ENCODE measurements at places on chromosomes 1 and 21. TPM values are rescaled to one million over a fixed set of nuclear protein-coding genes. Genes with fewer than 3 reads are reported as not detected.
A peak's percentile ranks its signal among the peaks of the same experiment; 100 is the strongest.

DNA sequence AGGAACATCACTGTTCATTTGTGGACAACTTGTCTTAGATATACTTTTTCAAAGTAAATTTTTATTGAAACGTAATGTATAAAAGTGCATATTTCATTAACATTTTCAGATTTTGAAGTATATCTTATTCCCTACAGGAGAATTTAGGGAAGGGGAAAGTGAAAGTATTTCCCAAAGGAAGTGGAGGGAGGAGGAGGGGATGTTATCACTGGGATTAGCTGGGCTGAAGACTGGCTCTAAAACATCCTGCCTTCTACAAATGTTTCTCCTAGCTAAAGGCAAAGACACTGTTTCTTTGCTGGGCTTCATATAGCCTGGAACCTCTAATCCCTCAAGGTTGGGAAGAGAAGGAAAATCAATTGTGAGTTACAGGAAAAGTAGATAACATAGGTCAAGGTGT lies 7.1 kb upstream of the ZNF697 start:
- DNase-seq: no peak

DNA sequence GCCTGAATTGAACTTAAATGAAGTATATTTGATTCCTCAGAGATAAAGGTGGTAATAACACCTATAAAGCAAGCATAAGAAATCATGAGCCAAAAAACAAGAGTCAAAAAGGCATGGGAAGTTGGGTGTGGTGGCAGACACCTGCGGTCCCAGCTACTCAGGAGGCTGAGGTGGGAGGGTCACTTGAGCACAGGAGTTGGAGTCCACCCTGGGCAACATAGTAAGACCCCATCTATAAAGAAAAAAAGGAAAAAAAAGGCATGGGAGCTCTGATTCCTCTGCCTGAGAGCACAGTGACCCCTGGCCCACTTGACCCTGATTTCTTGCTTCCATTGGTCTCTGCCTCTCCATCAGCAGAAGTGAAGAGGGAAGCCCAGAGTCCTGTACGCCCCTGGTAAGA lies 40.3 kb downstream of the MT1HL1 start:
- no peak for DNase-seq

DNA sequence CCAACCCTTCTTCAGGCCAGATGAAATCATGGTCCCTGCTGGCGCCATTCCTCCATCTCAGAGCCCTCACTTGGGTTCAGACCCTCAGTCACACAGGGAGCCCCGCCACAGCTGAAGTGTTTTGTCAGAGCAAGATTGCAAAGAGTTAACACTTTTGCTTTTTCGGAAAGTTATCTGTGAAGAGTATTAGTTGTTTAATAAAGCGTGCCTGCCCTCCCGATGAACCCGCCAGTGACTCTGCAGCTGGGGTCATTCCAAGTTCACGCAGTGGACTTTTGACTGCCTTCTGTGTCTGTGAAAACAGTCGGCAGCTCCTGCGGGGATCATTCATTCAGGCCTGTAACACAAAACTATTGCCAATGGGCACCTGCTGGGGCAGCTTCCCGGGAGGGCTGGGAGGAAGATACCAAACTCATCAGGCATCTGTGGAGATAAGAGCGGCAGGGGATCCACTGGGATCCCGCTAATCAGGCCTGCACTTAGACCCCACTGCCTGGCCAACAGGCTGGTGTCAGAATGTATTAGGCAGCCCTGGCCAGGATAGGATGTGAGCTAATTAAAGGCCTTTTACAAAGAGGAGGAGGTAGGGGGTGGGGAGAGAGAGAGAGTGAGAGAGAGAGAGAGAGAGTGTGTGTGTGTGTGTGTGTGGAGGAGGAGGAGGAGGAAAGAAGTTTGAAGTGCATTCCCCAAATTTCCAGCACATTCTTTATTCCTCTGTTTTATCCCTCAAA lies 184.5 kb downstream of the DHRS3 start:
- DNase-seq: peak; percentile 13

The ACTA1 gene
- not detected for total RNA-seq

DNA sequence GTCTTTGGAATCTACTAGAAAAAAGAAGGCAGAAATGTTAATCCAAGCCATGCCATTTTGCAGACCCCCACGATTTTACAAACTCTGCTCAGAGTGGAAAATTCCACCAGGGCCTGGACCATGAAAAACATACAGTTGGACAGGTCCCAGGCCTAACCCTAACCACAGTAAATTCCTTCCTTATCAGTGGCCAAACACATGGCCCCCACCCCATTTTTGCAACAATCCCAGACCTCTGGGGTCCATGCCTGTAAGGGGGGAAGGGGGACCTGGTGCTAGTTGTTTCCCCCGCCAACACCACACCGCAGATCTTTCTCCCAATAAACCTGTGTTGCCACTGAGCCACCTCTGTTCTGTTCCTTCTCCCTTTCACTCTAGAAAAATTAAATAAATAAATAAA lies 1352.7 kb downstream of the AMY1C start:
- DNase-seq: no peak

The KLHL20 gene
- 22.9 TPM for total RNA-seq

The LAPTM5 gene
- not detected for total RNA-seq

DNA sequence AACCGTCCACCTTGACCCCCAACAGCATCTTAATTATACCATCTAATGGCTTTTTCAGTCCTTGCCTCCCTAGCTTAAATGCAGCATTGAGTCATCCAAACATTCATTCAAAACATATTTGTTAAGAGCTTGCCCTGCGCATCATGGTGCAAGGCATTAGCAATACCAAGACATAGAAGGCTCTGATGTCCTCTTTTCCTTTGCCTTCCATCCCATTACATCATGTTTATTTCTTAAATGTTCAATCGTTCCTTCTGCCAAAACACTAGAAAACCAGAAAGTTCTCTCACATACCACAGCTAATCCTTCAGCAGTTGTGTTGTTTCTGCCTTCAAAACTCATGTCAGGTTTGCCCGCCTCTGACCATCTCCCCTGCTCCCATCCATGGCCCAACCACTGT lies 29.8 kb upstream of the VTCN1 start:
- DNase-seq: no peak

The LCE6A gene
- not detected for total RNA-seq

DNA sequence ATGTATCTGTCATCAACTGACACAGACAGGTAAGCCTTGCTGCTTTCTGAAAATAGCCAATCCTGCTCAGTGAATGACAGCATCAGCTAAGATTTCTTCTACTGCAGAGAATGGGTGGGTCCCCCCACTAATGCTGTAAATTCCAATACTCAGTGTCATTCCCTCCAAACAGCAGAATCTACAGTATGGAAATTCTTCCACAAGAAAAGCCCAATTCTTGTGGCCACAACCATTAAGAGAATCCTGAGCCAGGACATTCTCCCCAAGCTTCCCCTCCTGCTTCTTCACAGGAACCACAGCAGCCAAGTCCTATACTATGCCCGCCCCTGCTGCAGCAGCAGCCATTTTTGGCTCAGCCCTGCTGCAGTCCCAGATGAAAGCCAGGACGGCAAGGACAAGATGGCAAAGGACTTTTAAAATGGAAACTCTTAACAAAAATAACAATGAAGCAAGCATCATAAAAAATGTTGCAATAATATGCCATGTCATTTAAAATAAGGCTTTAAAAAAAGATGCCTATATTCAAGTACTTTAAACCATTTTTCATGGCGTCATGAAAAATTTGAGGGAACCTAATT lies 26.8 kb downstream of the EIF4G3 start:
- peak; percentile 84 for DNase-seq

DNA sequence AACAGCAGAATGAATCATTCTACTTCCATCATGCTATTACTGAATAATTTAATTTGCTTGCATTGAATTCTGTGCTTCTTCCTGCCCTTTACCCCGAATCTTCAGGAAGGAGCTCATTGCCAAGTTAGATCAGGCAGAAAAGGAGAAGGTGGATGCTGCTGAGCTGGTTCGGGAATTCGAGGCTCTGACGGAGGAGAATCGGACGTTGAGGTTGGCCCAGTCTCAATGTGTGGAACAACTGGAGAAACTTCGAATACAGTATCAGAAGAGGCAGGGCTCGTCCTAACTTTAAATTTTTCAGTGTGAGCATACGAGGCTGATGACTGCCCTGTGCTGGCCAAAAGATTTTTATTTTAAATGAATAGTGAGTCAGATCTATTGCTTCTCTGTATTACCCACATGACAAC lies 44.2 kb downstream of the MAP3K7CL start:
- no peak for DNase-seq

GRCh38 chr1:36866169-36866814 lies 168.0 kb downstream of the GRIK3 start:
- no peak for DNase-seq
